ENCODE measurements at places on chromosomes 5 and 9. TPM values are rescaled to one million over a fixed set of nuclear protein-coding genes. Genes with fewer than 3 reads are reported as not detected.

DNA sequence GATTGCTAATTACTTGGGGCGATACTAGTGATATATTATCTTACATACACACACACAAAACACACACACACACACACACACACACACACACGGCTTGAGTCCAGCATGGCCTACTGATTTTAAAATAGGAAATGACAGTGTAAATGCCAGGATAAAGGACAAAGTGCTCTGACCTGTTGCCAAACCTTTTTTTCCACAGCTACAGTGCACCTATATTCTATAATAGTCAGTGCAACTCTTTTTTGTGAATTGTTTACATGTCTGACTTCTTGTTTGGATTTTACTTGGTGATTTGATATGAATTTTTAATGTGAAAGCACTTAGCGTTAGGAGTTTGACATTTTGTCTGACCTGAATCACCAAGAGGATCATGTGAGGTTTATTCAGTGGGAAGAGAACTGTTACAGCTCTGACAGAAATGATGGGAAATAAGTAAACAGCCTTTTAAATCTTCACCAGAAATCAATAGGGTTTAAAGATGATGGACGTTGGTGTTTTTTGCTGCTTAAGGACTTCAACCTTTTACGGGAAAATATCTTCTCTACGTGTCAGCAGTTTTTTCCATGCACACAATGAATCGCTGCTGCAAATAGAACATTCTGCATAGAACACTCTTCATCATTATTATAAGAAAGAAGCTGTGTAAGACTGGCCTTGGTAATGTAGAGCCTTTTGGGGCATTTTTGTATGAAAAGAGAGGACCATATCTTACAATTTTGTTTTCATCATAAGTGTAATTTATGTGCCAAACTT is 218.5 kb downstream of the RANBP17 start:
- H3K36me3 ChIP-seq: no peaks in the 10 kb centered on the region
- H3K4me3 ChIP-seq: no peak overlapping the region
- H3K4me1 ChIP-seq: no peaks in the 10 kb centered on the region

DNA sequence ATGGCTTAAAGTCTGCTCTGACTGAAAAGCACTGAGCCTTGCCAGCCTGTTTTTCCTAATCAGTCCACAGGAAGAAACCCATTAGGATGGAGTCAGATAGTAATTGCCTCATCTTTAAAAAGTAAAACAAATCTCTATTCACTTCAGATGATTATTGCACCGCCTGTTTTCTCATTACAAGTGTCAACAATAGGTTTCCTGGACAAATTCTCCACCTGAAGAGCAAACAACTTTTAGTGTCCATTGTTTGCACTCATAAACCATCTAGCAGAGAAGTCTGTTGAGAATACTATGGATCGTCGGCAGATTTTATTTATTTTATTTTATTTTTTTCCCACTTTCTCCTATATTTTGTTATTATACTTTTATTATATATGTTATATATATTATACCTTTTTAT is 20.3 kb downstream of the C5orf63 start:
- H3K27me3 ChIP-seq: no peaks in the 10 kb centered on the region
- no peak overlapping the region for H3K4me3 ChIP-seq
- H3K36me3 ChIP-seq: peaks cover 3% of the 10 kb centered on the region
- DNase-seq: no peak

- no peaks in the 10 kb centered on the region for H3K4me1 ChIP-seq
- H3K36me3 ChIP-seq: no peaks in the 10 kb centered on the region
- H3K27me3 ChIP-seq: peaks cover 26% of the 10 kb centered on the region
- no peak overlapping the region for H3K4me3 ChIP-seq
- DNase-seq: no peak
Measured at GRCh38 chr9:124478354-124478753, 28.1 kb downstream of the ADGRD2 start.

DNA sequence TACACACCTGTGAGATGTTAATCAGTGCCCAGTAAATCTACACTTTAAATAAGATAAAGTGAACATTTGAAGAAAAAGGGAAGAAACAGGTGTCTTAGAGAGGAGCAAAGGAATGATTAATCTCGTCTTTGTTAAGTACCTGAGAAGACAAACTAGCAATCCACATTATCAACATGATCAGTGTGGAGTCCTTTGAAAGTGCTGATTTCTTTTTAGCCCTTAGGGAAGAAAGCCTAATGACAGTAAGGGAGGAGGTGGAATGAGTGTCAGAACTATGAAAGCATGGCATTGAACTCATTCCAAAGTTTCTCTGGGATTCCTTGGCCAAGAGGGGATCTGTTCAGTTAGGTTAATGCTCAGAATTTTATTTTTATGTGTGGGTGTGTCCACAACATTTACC is 1109.0 kb upstream of the ACO1 start:
- H3K27me3 ChIP-seq: no peaks in the 10 kb centered on the region
- no peak overlapping the region for H3K27ac ChIP-seq
- H3K4me3 ChIP-seq: no peak overlapping the region
- no peak for DNase-seq
- no peaks in the 10 kb centered on the region for H3K36me3 ChIP-seq

DNA sequence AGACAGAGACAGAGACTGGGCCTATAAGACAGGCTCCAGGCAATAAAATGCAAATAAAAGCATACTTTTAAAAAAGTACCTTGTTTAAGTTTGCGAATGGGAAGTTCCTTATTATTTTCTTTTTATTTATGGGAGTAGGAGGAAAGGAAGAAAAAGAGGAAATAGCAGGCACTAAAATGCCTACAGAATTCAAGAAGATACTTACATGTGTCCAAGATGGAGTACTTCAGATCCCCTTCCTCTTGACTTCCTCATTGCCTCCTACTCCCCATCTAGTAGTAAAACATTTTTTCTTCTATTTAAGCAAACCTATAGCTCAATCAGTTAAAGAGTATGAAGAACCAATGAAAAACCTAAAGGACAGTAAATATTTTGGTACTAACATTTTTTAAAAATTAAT is 24.8 kb downstream of the GKAP1 start:
- H3K4me1 ChIP-seq: no peaks in the 10 kb centered on the region
- no peak overlapping the region for H3K4me3 ChIP-seq
- DNase-seq: no peak
- H3K27ac ChIP-seq: no peak overlapping the region
- no peaks in the 10 kb centered on the region for H3K36me3 ChIP-seq

GRCh38 chr5:155019601-155020226 is 6.2 kb downstream of the KIF4B start:
- DNase-seq: no peak
- no peaks in the 10 kb centered on the region for H3K4me1 ChIP-seq
- no peak overlapping the region for H3K27ac ChIP-seq
- H3K27me3 ChIP-seq: no peaks in the 10 kb centered on the region
- no peaks in the 10 kb centered on the region for H3K36me3 ChIP-seq

- H3K36me3 ChIP-seq: no peaks in the 10 kb centered on the region
- H3K27ac ChIP-seq: no peak overlapping the region
- DNase-seq: no peak
- no peaks in the 10 kb centered on the region for H3K27me3 ChIP-seq
- no peak overlapping the region for H3K4me3 ChIP-seq
Measured at GRCh38 chr9:105816202-105816744, 121.9 kb downstream of the TMEM38B start.

DNA sequence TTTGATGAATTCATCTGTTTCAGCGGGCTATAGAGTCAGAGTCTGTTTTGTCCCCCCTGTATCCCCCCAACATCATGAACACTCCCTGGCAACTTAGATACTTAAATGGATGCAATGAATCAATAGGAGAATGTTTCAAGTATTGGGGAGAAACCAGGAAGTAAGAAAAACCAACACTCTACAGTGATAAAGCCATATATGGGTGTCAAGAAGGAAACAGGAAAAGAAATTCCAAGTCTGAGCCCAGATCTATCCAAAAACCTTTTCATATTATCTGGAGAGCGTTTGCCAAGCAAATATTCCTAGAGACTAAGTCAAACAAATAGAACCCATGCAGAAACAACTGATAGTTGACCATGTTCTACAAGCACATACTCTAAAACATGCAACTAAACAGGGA is 2.3 kb upstream of the GNAQ start:
- peaks cover 14% of the 10 kb centered on the region for H3K4me1 ChIP-seq
- H3K27ac ChIP-seq: no peak overlapping the region
- DNase-seq: no peak
- no peaks in the 10 kb centered on the region for H3K36me3 ChIP-seq
- H3K4me3 ChIP-seq: no peak overlapping the region

Gene SLC1A1
- total RNA-seq: 20.0 TPM

Gene PCDHB13
- 2.1 TPM for total RNA-seq

Data from osteoblast (primary cell).